ENCODE measurements at places on chromosomes 1 and 21. TPM values are rescaled to one million over a fixed set of nuclear protein-coding genes. Genes with fewer than 3 reads are reported as not detected.

Gene S100A9
- total RNA-seq = 11.9 TPM

Gene SLC44A3
- 0.68 TPM for total RNA-seq

Gene TLCD4
- 0.25 TPM for total RNA-seq

Gene IVL
- total RNA-seq = not detected

Gene TDRD5
- total RNA-seq = not detected

Gene SPRR1B
- not detected for total RNA-seq

Gene CCDC17
- total RNA-seq = 5.1 TPM

Gene LPAR3
- total RNA-seq = 1.9 TPM

Gene POU3F1
- total RNA-seq = not detected

Gene CTH
- 5.8 TPM for total RNA-seq

Gene LCE1E
- total RNA-seq = not detected

Gene MATN1
- 3.7 TPM for total RNA-seq

Gene CCT8
- total RNA-seq = 90.3 TPM

Gene OR2T29
- not detected for total RNA-seq

Gene MMP23B
- total RNA-seq = 3.9 TPM

Gene DNASE2B
- total RNA-seq = not detected

Gene CENPL
- total RNA-seq = 7.1 TPM

Gene ATP1A2
- not detected for total RNA-seq

Gene KRTAP19-1
- not detected for total RNA-seq

Gene PYHIN1
- total RNA-seq = 42.1 TPM

Gene NHLH1
- total RNA-seq = 0.17 TPM

Gene CYP4B1
- total RNA-seq = not detected

Gene HSPG2
- total RNA-seq = 1.2 TPM

Gene SPAG17
- not detected for total RNA-seq

Gene TESK2
- 4.9 TPM for total RNA-seq

Data from T-helper 17 cell (primary cell).